Retinal pigment epithelial cell (primary cell): ENCODE measurements at places on chromosomes 11 and 22.

- DNase-seq = no peak
These were observed 44.2 kb downstream of the PPFIBP2 start for GRCh38 chr11:7558046-7558445.

DNA sequence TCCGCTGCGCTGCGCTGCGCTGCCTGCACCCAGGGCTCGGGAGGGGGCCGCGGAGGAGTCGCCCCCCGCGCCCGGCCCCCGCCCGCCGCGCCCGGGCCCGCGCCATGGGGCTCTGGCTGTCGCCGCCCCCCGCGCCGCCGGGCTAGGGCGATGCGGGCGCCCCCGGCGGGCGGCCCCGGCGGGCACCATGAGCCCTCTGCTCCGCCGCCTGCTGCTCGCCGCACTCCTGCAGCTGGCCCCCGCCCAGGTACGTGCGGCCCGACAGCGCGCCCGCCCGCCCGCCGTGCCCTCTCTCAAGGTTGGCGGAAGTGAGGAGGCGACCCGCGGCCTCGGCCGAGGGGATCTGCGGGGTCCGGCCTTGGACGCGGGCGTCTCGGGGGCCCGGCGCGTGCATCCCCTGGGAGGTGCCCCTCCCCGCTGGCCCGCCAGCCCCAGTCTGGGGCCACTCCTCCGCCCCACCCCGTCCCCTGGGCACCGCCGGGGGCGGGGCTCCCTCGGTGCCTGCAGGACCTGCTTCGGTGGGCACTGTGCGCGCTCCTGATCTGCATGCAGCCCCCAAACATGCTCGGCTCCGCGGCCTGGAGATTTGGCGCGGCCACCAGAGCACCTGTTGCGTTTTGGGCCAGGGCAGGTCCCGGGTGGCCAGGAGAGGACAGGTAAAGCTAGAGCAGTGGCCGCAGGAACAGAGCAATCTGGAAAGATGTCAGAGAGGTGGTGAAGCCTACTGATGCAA is 429 bp downstream of the VEGFB start:
- no peak for DNase-seq

DNA sequence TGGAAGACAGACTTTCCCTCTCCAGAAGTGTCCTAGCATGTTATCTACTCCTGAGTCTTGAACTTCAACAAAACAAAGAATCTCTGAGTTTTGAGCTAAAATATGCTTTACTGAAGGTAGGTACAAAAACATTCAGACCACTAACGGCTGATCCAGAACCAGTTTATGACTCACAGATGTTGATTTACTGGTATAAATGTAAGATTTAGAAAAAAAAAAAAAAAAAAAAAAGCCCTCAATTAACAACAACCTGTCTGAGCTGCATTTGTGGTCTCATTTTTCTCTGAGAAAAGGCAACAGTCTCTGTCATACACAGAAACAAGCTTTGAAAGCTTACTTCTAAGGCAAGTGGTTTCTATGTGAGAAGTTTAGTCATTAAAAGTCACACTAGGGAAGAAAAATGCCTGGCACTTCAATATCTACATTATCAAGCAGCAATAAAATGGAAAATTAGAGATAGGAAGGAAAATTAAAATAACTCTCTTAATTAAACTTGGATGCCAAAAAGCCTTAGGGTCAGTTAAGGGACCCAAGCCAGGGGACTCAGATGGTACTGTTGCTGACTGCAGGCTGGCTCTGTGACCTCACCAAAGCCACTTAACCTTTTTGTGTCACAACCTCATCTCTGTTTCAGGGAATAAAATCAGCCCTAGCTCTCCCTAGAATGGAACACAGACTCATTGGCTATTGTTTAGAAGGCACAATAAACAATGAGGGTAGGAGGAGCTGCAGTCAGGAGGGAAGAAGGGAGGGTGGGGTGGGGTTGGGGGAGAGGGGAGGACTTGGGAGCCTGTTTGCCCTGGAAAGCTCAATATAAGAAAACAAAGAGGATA is 61.7 kb downstream of the ETS1 start:
- DNase-seq = no peak

GRCh38 chr22:31102441-31103081 is 4.8 kb downstream of the SELENOM start:
- peak; percentile 61 for DNase-seq

- DNase-seq = no peak
These were observed 35.3 kb downstream of the PITPNB start for GRCh38 chr22:27883656-27884350.

- DNase-seq = no peak
These were observed 252.5 kb downstream of the DCDC1 start for GRCh38 chr11:31117038-31117437.

- DNase-seq = no peak
These were observed 323 bp upstream of the PANX1 start for GRCh38 chr11:94128291-94128745.

GRCh38 chr11:112790286-112790685 is 170.9 kb upstream of the NCAM1 start:
- DNase-seq = no peak

DNA sequence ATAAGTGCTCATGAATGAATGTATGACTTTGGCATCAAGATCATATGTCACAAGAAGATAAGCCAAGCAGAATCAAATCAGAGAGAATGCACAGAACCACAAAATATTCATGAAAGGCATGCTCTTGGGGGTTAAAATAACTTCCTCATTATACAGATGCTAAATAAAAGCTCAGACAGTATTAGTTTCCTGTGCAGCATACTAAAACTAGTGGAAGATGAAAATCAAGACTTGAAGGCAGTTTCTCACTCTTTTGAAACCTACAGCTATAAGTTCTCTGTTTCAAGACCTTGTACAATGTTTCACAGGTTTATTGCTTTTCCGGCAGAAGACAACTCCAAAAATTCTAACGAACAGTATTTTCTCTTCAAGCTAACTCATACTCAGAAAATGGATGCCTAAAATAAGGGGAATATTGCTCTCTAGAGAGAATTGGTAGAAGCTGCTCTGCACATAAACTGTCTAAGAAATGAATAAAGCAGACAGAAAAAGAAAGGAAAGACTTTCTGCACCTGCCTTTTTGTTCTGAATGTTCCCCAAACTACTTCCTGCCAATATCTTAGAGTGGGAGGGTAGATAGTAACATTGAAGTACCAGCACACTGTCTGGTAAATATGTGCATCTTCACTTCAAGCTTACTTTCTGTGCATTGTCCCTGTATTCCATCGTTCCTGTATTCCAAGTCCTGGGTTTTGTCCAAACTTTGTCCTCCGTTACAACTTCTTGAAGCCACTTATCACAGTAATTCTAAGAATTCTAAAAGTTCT is 639.4 kb upstream of the FAT3 start:
- DNase-seq = no peak

DNA sequence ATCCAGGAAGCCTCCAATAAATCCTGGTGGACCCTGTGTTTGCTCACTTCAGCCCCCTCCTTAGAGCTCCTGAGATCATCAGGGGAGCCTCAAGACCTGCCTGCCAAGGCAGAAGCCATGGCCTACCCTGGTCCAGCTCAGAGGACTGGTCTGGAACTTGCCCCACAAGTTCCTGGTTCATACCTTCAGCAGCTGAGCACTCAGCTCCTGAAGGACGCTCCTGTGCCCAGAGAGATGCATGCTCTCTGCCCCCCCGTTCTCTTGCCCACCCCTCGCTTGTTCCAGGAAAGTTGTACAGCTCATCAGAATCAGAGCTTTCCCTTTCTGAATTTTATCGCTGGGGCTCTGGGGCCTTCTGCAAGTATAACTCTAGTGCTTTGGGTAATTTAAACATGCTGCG is 210.5 kb upstream of the ISX start:
- no peak for DNase-seq

GRCh38 chr22:23177197-23177596 is 3.1 kb upstream of the BCR start:
- no peak for DNase-seq

- no peak for DNase-seq
These were observed 613.2 kb upstream of the CHORDC1 start for GRCh38 chr11:90836031-90836430.

DNA sequence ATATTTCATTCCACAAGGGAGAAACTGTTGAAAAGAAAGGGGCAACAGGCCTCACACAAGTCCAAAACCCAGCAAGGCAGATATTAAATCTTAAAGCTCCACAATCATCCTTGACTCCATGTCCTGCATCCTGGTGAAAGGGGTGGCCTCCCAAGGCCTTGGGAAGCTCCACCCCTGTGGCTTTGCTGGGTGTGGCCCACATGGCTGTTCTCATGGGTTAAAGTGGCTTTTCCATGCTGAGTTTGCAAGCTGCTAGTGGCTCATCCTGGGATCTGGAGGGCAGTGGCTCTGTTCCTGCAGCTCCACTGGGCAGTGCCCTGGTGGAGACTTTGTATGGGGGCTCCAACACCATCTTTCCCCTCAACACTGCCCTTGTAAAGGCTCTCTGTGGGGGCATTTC is 106.4 kb downstream of the CTNND1 start:
- DNase-seq = no peak

- peak; percentile 61 for DNase-seq
These were observed 136.3 kb downstream of the PKNOX2 start for GRCh38 chr11:125300791-125301218.

DNA sequence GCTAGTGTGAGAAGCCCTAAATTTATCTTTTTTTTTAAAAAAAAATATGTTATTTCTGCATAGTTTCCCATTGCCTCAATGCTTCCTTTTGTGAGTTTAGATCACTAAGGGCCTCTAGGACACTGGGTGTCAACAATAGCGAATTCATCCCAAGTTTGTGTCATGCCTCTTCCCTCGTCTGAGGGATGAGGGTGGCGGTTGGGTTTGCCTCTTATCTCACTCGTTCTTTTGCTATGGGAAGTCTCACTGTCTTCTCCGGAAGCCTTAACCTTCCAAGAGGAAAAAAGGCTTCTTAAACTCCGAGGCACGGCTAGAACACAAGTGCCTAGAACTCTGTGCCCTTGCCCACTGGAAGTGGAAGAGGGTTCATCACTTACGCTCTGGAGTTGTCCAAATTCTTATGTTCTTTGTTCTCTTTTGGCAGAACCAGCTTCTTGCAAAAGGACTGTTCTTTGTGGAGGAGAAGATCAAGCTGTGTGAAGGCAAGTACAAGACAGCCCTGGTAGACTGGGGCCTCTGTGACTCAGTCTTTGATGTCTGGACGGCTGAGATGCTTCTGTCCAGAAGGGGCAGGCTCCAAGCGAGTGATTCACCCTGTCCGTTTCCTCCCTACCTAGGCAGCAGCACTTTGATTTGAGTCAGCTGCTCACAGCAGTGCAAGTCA is 78.5 kb downstream of the TRAF6 start:
- DNase-seq = peak; percentile 65
